Activated T-helper 1 cell treated with anti-CD3 and anti-CD28 coated beads, Interleukin-12 subunit alpha, Interleukin-12 subunit beta, Interleukin-2, Interleukin-4 antibody, amounts not matched to agents 30 ng/mL and 10 ng/mL and 1 ng/mL, durations not matched to agents 14 hours and 24 hours and 36 hours (primary cell): ENCODE measurements at places on chromosomes 11 and 22.

- no peak for DNase-seq
- no peaks in the 10 kb centered on the region for H3K36me3 ChIP-seq
- H3K4me3 ChIP-seq = no peak overlapping the region
- no peaks in the 10 kb centered on the region for H3K4me1 ChIP-seq
- H3K27ac ChIP-seq = no peak overlapping the region
Measured at GRCh38 chr11:106480581-106481190, 403.2 kb downstream of the AASDHPPT start.

DNA sequence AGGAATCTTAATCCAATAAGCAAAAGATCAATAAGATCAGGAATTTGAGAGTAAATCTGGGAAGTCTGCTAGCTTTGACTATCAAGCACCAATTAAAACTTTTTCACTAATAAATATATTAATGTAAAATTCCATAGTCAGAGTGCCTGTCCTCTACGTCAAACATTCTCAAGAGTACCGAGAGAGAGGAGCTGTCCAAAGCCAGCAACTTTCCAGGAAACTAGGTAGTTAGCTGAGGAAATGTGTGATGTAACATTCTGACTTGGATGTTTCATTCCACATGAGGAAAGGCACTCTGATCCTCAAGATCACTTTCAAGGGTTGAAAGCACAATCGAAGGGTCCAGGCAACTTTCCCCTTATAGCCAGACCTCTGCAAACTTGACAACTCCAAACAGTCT, 113.2 kb downstream of the STK33 start:
- no peak overlapping the region for H3K4me3 ChIP-seq
- DNase-seq = no peak
- no peaks in the 10 kb centered on the region for H3K4me1 ChIP-seq
- no peak overlapping the region for H3K27ac ChIP-seq

- H3K36me3 ChIP-seq = no peaks in the 10 kb centered on the region
- no peak overlapping the region for H3K27ac ChIP-seq
- no peak for DNase-seq
- H3K27me3 ChIP-seq = no peaks in the 10 kb centered on the region
- no peaks in the 10 kb centered on the region for H3K4me1 ChIP-seq
- H3K4me3 ChIP-seq = no peak overlapping the region
Measured at GRCh38 chr11:133122256-133122655, 410.0 kb downstream of the OPCML start.

DNA sequence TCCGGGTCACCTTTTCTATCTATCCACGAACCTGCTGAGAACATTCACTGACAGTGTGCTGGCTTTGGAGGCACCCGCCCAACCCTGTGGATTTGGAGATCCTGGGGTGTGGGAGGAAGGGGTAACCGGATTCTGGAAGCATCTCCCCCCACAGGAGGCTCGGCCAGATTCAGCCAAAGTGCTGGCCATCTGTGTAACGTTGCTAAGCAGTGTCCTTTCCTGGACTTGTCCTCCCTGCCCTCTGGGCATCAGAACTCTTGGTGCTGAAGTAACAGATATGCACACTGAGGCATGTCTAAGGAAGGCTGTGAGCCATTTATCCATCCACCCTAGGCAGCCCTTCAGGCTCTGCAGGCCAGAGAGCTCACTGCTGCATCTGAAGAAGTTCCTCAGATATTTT, 85.7 kb downstream of the SNX19 start:
- no peak for DNase-seq
- no peak overlapping the region for H3K27ac ChIP-seq
- H3K4me3 ChIP-seq = no peak overlapping the region
